ENCODE measurements at places on chromosomes 12 and 14.

DNA sequence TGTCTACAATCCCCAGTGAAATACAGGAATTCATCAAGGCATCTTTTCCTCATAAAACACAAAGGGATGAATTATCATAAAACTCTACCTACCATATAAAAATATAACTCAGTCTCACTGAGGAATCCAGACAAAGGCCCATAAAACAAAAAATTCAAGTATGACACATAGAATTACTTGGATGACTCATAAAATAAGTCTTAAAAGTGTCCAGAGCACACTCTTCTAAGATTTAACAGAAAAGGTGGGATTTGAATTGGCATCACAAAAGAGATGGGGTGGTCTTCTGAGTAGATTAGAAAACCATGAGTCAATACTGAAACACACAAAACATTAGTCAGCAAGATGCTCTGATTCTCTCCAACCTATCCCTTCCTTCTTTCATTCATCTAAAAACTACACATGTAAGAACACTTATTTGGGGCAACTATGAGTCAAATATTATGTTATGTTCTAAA is 202.7 kb upstream of the GARIN6 start:
- DNase-seq = no peak

GRCh38 chr12:70854881-70855568 is 65.5 kb downstream of the PTPRR start:
- no peak for DNase-seq

- no peak for DNase-seq
These were observed 41.1 kb downstream of the SYNE2 start for GRCh38 chr14:63893701-63894458.

- no peak for DNase-seq
These were observed 240.0 kb downstream of the MDGA2 start for GRCh38 chr14:47435331-47435965.

DNA sequence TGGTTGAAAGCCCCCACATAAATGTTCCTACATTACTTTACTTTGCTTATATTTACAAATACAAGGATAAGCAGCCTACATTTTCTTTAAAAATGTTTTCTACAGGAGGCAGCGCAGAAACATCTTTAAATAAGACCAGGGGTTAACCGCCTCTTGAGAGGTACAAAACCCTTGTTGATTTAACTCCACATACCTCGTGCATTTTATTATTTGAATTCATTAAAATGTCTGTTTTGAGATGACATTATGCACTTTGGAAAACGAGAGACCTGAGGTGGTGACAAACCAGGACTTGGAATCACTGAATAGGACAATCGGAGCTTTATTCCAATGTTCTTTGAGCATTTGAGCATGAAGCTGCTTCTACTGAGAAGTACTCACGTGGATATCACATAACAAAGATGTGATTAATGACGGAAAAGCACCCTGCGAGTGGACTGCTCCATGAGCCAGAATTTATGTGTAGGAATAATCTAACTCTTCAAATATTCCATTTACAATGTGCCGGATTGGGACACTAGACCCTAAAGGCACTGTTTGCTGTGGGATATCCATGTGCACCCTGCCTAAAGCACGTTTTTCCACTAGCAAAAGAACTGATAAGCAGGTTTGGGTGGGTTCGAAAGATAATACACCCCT is 746 bp upstream of the DUSP16 start:
- DNase-seq = no peak

GRCh38 chr12:93360688-93361087 is 17.0 kb upstream of the NUDT4 start:
- DNase-seq = no peak

GRCh38 chr14:81551471-81551870 is 17.8 kb upstream of the SEL1L start:
- DNase-seq = no peak

- DNase-seq = no peak
These were observed 10.2 kb downstream of the PPP1R13B start for GRCh38 chr14:103836976-103837725.

- DNase-seq = no peak
These were observed 3.4 kb upstream of the GPR162 start for GRCh38 chr12:6818222-6818621.

GRCh38 chr14:72634691-72635616 is 258.9 kb downstream of the DPF3 start:
- no peak for DNase-seq

GRCh38 chr14:65772921-65773574 is 360.5 kb downstream of the FUT8 start:
- DNase-seq = no peak

DNA sequence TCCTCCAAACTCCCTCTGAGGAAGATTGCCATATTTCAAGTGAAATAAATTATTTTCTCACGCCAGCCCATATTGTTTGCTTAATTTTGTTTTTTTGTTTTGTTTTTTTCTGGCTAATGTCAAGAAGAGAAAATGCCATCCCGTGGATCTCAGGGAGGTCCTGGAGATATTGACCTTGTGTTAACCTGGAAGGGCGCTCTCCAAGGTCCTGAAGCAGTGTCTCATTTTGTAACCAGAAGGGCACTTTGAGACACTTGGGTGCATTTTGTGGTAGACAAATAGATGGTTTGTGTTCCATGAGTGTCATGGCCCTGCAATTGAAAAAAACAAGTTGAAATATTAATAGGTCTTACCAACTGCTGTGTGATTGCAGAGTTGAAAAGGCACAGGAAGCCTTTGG is 268.9 kb downstream of the SUDS3 start:
- no peak for DNase-seq

DNA sequence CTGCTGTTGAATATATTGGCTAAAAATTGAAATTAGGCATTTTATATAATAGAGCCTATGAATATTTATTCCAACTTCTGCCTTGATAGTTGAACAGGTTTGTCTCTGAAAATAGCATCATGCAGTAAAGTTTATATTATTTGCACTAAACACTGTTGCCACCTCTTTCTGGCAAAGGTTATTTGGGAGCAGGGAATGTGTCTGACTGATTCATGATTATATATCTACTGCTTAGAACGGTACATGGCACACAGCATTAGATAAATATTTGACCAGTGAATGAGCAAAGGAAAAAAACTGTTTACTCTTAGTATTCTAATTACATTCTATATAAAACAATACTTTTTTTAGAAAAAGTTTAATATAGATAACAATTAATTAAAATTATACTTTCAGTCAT is 123.1 kb upstream of the MGAT4C start:
- no peak for DNase-seq

DNA sequence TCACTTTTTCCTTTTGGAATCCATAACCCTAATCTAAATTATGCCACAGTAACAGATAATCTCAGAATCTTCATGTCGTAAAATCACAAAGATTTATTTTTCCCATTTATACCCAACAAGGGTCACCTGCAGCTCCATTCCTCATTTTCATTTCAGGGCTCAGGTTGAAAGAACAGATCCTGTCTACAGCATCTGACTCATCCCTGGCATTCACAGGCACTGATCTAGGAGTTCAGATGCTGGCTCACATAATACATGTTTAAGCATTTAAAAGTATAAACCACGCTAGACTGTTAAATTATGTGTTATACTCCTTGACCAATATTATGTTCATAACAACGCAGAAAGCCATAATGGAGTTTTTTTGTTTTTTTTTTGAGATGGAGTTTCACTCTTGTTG is 58.3 kb downstream of the STON2 start:
- no peak for DNase-seq

DNA sequence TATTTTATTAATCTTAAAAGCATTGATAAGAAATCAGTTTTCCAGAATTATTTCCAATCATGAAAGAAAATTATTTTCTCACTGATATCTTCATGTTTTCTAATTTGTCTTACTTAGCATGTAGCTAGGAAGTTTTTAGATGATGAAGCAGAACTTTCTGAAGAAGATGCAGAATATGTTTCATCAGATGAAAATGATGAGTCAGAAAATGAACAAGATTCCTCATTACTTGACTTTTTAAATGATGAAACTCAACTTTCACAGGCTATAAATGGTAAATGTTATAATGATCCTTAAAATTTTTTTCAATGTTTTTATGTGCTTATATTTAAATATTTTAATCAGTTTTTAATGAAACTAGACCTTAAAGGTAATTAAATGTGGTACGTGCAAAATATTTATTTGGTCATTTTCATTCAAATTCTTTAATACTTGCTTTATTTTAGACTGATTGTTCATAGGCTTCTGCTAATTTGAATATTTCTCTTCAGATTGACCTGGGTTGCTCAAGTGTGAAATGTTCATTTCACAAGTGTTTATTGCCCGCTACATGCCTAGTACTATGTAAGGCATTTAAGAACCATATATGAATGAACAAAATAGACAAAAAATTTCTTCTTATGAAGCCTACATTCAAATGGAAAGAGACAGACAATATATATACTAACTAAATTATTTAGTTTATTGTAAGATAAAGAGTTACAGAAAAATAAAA is 49.5 kb downstream of the FANCM start:
- DNase-seq = no peak

- DNase-seq = no peak
These were observed 100.5 kb upstream of the SLC38A2 start for GRCh38 chr12:46472893-46473633.

- DNase-seq = no peak
These were observed 45.8 kb downstream of the ELK3 start for GRCh38 chr12:96239711-96240635.

DNA sequence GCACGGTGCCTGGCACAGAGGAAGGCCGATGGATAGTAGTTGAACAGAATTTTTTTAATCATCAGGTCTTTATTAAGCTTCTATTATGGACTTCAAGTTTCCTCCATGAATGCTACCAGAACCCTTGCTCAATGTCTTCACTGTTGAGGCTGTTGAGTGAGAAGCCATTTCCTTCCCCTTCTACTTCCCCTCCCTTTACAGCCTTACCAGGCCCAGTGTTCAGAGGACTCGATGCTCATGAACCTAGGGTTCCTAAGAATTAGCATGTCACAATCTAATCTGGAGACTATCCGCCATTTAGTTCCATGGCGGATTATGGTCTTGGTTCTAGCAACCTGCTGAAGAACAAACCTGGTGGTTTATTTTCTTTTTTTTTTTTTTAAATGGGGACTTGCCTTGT is 17.7 kb downstream of the ETV6 start:
- no peak for DNase-seq

Measured in central memory CD8-positive, alpha-beta T cell (primary cell).